Amniotic epithelial cell (primary cell): ENCODE measurements at places on chromosomes 16 and 17.

DNA sequence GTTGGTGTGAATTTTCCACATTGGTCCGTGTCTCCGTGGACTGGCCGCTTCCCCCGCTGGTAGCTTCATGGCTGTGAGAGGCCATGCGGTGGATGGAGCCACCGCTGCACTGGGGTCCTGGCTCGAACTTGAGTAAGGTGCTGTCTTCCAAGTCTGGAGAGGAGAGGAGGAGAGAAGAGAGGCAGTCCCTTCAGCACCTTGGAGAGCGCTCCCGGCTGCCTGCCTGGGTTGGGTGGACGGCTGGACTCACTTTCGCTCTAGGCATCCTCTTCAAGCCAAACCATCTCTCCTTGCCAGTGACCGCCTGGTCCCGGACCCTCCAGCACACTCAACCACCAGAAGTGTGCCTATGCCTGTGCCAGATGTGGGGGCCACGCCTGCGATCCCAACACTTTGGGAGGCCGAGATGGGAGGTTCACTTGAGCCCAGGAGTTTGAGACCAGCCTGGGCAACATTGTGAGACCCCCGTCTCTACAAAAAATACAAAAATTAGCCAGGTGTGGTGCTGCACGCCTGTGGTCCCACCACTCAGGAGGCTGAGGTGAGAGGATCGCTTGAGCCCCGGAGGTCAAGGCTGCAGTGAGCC, 6.2 kb downstream of the JPH3 start:
- DNase-seq: peak; percentile 46

- peak; percentile 67 for DNase-seq
Measured at GRCh38 chr16:1691276-1691675, 13.2 kb downstream of the JPT2 start.

DNA sequence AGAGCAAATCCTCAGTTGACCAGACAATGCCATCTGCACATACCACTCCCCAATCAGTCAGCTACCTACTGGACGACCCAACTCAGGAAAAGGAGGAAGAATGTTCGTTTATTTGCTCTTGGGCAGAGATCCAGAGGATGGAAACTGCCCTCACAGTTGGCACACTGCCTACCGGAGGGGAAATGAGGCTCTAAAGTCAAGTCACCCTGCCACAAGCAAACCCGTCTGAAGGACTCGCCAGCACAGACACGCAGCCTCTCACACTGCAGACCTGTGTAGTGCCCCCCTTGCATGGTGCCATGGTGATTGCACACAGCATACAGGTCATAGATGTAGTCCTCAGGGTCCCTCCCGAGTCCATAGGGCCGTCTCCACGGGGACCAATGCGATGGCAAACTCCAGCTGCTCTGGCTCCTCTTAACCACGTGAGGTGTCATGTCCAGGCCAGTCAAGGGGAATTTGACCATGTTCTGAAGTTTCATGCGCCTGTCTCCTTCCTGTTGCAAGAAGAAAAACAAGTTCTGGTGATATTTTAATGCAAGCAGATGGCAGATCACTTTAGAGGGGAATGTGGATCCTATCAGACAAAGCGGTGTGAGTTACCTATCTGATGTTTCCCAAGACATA, 69.5 kb downstream of the USP31 start:
- no peak for DNase-seq

- DNase-seq: peak; percentile 79
Measured at GRCh38 chr17:38428643-38429371, 543 bp downstream of the ARHGAP23 start.

- no peak for DNase-seq
Measured at GRCh38 chr16:26275021-26275590, 583.3 kb downstream of the HS3ST4 start.
